ENCODE measurements at places on chromosomes 16 and 17.

DNA sequence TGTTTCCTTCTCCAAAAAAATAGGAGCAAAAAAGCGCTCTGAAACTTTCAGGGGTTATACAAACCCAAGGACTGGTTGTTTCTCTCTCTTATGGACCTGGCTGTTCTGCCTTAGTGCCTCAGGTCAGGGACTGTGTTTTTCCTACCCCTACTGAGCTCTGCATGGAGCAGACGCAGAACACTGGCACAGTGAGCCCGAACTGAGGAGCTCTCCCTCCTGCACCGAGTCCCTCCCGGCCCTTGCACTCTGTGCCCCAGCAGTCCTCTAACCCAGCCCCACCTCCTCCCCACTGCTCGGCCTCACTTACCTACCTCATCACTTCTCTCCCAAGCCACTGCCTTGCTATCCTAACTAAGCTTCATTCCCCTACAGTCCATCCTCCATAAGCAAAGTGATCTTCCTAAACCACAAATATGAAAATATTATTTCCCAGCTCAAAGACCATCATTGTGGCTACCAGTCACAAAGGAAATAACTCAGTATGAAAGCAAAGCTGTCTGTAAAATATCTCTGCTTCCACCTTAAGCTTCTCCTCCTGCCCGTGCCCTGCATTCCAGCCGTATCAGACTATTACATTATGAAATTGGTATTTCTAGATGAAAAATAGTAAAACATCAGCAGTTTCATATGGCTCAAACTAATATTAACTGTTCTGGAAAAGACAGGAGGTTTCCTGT is 13.6 kb downstream of the MEIOB start:
- DNase-seq, result no peak

DNA sequence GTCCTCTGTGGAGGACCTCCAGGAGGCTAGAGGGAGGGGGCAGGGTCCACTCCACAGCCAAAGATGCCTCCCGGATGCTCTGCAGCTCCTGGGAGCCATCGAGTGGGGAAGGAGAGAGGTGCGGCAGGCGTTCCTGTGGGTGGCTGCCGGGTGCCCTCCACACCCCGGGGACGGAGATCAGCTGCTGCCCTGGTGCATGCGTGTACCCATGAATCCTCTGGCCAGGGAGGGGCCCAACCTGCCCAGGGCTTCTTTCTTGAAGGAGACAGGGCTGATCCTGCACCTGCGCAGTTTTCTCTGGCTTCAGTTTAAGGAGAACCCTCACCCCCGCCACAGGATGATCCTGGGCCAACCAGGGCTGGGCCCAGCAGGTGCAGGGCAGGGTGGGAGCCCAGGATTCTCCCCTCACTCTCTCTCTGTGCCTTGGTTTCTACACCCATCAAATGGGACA is 33.5 kb upstream of the DOC2B start:
- no peak for DNase-seq

GRCh38 chr17:37743612-37743874 is 1.3 kb downstream of the HNF1B start:
- no peak for DNase-seq

DNA sequence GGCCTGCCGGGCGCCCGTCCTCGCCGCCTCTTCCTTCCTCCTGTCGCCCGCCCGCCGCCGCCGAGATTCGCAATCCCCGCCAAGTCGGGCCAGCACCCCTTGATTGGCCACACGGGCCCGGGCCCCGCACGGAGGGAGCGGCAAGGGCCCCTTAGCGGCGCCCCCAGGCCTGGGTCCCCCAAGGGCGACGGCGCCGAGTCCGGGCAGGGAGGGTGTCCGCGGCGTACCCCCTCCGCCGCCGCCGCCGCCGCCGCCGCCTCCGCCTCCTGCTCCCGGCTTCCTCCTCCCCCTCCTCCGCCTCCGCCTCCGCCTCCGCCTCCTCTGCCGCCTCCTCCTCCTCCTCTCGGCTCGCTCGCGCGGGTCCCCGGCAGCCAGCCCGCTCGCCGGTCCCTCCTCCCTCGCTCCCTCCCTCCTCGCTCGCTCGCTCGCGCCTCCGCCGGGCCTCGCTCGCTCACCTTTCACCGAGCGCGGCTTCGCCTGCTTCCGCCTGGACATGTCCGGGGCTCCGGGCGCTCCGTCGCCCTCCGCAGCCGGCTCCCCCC is 561 bp downstream of the ZNF423 start:
- DNase-seq, result peak; percentile 44

DNA sequence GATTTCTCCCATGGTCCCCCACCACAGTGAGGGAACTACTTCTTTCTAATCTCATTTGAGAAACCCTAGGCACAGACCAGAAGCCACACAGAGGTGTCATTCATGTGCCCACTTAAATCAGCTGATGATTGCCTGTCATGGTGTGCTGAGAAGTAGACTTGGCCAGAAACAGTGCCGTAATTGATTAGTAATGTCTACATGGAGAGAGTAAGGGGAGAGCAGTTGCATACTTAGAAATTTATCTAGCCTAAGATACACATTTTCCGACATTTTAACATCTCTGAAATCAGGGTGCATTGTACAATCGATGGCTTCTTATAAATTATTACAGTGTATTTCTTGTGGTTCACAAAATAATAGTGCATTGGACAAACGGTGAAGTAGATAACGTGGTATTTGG is 271.8 kb downstream of the IRF8 start:
- DNase-seq, result no peak

- peak; percentile 7 for DNase-seq
Measured at GRCh38 chr16:57297856-57298255, 13.4 kb upstream of the PLLP start.

DNA sequence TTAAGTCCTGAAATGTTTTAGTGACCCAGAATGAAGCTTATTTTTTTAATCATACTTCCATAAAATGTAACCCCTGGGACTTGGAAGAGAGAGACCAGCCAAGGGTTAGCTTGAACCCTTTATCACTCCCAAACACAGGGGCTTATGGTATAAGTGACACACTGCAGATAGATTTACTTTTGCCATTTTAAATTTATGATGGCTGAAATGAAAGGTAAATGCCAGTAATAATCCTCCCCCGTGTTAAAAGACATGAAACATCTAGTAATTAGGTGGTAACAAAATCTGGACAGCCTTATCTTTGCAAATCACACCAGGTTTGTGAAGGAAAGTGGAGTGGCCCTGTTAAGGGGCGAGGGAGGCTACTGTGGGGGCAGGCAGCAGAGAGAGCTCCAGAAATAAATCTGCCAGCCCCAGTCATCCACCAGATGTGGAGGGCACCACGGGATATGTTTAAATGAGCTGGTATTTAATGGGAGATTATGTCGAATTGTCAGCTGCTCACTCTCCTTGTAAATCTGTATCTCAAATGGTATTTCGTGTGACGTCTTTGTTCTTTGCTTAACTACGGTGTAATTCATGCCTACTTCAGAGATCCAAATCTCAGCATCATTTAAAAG is 326.5 kb downstream of the WWOX start:
- DNase-seq, result no peak

GRCh38 chr16:3138823-3139426 is 4.1 kb downstream of the ZNF213 start:
- DNase-seq, result no peak

All from activated T-helper 1 cell treated with anti-CD3 and anti-CD28 coated beads, Interleukin-2, amount 50 U/mL, for 16 hours (primary cell).